ENCODE measurements at places on chromosomes 7 and 10.
A peak's percentile ranks its signal among the peaks of the same experiment; 100 is the strongest.

- no peak for DNase-seq
Observed at GRCh38 chr10:128147669-128148068, 21.4 kb upstream of the MKI67 start.

DNA sequence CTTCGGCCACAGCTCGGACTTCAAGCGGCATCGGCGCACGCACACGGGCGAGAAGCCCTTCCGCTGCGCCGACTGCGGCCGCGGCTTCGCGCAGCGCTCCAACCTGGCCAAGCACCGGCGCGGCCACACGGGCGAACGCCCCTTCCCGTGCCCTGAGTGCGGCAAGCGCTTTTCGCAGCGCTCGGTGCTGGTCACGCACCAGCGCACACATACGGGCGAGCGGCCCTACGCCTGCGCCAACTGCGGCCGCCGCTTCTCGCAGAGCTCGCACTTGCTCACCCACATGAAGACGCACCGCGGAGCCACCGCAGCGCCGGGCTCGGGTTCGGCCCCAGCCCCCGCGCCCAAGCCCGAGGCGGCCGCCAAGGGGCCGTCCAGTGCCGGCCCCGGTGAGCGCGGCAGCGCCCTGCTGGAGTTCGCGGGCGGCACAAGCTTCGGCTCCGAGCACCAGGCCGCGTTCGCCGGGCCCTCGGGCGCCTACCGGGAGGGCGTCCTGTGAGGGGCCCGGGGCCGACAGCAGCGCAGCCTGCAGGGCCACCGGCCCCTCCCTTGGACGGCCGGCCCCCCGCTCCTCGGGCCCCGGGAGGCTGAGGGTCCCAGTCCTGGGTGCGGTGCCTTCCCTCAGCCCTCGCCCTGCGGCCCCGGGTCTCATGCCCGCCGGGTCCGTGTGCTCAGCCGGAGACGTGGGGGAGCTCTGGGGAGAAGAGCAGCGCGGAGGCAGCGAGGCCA lies 17.2 kb downstream of the ZNF316 start:
- no peak for DNase-seq

DNA sequence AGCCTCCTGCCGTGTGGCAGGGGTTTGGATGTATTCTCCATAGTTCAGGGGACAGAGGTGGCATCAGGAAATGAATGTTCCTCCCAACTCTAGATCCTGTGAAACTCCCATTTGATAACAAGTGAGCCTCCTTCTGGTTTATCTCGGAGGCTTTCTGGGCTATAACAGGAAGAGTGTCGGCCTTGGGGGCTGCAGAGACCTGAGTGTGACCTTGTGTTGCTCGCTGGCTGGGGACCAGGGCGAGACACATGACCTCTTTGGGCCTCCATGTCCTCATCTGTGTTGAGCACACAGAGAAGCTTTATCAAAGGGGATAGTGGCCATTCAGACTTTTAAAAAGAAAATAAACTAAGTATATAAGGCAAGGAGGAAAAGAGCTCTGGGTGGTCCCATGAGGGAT lies 78.0 kb upstream of the SMNDC1 start:
- no peak for DNase-seq

GRCh38 chr7:124106575-124106974 lies 73.7 kb upstream of the TMEM229A start:
- DNase-seq: no peak

GRCh38 chr10:28991333-28992270 lies 297.3 kb upstream of the LYZL1 start:
- DNase-seq: peak; percentile 29

DNA sequence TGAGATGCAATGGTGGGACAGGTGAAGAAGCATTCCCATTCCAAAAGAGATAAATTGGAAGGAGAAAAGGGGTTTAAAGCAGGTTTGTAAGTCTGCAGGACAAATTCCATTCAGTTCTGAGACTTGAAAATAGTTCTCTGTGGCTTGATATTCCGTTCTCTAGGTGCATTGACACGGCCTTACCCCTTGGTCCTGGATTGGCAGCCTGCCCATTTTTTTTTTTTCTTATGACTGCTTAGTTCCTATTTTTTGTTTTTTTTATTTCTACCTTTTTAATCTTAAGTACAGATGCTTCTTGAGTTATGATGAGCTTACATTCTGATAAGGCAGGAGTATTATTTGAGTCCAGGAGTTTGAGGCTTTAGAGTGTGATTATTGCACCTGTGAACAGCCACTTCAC lies 70.6 kb downstream of the MLLT10 start:
- no peak for DNase-seq

- DNase-seq: no peak
Observed at GRCh38 chr10:72014197-72014596, 50.0 kb downstream of the CHST3 start.

DNA sequence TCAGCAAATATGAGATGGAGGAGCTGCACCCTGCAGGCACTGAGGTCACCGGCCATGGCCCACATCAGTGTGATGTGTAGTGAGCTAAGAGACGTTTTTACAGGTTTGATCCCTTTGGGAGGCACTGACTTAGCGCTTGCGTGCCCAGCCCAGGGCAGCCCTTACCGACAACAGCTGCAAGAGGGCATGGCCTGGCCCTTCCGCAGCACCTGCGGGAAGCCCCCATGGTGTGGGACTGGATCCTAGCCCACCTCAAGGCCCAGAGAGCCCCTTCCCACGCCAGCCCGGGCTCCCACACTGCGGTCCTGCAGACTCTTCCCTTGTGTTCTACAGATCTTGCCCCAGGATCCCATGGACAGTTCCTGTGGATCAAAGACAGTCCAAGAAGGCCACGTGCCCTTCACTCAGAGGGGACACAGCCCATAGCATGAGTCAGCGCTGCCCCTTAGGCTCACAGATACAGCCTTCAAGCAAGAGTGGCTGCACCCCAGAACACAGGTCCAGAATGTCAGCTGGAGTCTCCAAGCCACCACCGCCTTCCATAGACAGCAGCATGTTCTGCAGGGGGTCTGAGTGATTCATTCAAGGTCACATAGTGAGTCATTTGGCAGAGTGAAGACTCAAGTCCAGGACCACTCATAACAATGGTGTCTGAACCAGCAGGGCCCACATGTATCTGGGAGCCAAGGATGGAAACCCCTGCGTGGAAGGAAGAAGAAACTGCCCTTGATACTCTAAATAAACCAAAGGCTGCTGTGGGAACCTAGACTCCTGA lies 25.4 kb downstream of the TLL2 start:
- no peak for DNase-seq

GRCh38 chr10:122884166-122884565 lies 4.8 kb upstream of the FAM24B start:
- no peak for DNase-seq

DNA sequence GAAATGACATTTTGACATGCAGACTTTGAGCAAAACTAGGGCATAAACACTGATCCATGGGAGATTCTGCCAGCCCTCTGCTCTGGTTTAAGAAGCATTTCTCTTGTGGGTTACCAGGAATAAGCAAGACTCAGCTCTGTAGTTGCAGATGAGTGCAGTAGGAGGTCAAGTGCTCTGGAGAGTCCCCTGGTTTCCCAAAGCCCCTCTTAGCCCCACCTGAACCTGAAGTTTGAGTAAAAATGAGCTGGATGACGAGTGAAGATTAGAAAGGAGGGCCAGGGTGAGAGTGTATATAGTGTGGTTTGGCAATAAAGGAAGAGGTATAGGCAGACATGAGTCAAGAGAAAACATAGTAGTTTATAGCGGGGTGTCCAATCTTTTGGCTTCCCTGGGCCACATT lies 220.3 kb downstream of the ARL4A start:
- no peak for DNase-seq

DNA sequence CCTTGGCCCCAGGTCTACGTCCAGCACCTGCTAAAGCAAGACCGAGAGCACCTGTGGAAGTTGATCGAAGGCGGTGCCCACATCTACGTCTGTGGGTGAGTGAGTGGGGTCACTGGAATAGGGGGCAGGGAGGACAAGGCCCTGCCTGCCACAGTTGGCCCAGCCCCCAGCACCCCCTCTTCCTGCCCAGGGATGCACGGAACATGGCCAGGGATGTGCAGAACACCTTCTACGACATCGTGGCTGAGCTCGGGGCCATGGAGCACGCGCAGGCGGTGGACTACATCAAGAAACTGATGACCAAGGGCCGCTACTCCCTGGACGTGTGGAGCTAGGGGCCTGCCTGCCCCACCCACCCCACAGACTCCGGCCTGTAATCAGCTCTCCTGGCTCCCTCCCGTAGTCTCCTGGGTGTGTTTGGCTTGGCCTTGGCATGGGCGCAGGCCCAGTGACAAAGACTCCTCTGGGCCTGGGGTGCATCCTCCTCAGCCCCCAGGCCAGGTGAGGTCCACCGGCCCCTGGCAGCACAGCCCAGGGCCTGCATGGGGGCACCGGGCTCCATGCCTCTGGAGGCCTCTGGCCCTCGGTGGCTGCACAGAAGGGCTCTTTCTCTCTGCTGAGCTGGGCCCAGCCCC lies 8.1 kb downstream of the TMEM120A start:
- no peak for DNase-seq

Measured in right hindlimb (tissue), 1 donor.